ENCODE measurements at places on chromosomes 1 and 21.

DNA sequence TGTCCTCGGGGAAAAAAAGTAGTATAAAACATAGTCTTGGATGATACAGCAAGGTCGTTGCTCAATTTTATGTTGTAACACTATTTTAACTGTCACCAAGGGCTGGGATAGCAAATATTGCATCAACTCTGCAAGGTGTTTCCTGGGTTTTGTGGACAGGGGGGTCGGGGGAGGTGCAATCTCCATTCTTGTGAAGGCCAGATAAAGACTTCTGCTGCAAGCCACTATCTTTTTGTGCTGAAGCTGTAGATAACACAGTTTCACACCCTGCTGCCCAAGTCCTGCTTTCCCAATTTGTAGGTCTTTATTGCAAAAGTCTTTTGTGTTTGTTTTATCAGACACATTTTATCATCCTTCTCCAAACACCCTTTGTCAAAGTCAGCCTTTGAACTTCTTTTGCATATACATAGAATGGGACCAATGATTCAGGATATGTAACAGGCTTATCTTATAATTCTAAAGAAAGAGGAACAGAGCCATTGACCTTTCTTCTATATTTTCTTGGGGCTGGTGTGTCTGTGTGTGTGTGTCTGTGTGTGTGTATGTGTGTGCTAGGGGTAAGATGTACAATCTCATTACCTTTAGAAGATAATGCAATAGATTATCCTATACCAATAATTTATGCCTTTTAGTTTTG lies 140.6 kb downstream of the RUNX1 start:
- peak; percentile 32 for DNase-seq

DNA sequence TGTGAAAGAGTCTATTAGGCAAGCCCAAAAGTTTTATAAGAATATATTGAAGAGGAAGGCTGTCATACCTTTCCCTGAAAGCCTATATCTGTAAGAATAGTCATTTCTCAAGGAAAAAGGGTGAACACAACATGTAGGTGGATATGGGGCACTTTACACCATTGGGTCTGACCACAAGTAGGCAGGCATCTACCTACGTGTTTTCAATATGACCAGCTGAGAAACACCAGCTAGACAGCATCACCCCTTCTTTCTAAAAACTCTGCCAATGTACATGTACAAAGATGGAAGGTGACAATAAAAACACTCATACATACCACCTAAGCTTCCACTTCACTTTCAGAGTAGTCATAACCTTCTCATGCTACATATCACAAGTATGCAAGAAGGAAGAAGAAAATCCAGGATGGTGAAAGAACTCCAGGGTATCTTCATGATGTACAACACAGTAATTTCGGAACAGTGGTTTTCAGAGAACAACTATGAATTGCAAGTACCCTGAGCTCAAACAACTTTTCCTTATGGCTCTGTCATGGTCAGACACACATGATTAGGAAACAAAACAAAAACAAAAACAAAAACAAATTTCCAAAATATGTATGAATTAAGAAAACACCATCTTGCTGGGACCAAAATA lies 98.5 kb upstream of the ADGRL2 start:
- no peak for DNase-seq

DNA sequence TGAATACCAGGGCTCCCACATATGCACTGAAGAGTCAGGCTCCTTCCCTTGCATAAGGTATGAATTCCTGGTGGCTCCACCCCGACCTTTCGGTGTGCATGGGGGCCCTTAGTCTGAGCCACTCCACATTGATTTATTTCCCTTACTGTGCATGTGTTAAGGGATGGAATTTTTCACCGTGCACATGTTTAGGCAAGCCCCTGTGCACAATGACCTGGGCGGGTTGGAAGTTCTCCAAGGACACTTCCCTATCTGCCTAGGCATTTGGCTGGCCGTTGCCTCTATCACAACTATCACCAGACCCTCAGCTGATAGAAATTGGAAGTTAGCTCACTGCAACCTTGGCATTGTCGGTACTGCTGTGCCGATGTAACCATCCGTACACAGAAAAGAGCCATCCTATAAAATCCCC lies 9.7 kb downstream of the S100A6 start:
- DNase-seq: no peak

GRCh38 chr1:19229229-19229628 lies 19.2 kb upstream of the UBR4 start:
- no peak for DNase-seq

- DNase-seq: no peak
These were observed 23.8 kb upstream of the CPLANE2 start for GRCh38 chr1:16260814-16261213.

GRCh38 chr1:202230939-202231645 lies 37.5 kb downstream of the LGR6 start:
- DNase-seq: no peak

- DNase-seq: peak; percentile 90
These were observed 61.4 kb downstream of the ACBD3 start for GRCh38 chr1:226125097-226125630.

DNA sequence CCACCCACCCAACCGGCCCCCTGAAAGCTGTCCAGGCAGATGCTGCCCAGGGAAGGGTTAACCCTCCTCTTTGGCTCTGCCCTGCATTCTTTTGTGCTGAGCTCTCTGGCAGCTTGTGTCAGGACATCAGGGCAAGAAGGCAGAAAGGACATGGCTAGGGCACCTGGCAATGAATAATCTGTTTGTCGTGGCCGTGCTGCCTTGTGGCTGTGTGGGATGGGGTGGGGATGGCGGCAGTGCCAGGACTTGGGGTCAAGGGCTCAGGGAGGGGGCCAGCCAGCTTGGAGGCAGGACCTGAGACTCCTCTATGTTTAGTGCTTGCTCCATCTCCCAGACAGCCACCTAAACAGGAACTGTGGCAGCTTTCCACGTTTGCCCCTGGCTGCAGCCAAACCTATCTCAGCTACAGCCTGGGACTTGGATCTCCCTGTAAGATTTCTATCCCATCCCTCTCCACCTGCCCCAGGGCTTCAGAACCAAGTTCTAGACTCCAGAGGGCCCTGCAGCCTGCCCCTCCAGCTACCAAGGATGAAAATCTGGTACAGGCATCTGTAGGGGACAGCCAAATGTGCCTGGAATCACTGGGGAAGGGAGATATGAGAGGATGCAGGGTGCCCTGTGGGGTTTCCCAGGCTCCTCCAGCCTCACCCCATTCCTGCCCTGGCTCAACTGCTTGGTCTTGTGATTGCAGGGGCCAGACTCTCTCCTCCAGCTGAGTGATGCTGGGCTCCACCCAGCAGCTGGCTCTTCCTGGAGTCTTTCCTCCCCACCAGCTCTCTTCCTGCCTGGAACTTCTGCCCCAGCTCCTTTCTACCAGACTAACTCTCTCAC lies 9.6 kb upstream of the GPR37L1 start:
- DNase-seq: no peak

GRCh38 chr1:23344987-23345472 lies 946 bp upstream of the HNRNPR start:
- DNase-seq: no peak

GRCh38 chr1:23101887-23102286 lies 66.8 kb downstream of the LUZP1 start:
- no peak for DNase-seq

DNA sequence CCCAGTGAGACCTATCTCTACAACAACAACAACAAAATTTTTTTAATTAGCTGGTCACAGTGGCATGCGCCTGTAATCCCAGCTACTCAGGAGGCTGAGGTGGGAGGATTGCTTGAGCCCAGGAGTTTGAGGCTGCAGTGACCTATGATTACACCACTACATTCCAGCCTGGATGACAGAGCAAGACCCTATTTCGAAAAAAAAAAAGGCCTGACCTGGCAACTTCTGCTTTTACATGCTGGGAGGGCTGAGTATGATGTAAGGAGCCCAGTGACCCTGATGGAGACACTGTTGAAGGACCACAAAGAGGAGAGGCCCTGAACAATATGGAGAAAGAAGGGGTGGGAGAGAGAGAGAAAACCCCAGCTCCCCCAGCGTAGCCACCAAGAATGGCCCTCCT lies 9.2 kb upstream of the VPS26C start:
- no peak for DNase-seq
